ENCODE measurements at places on chromosomes 16 and 17.

- no peak for DNase-seq
Observed at GRCh38 chr16:14527411-14528044, 102.5 kb downstream of the PARN start.

GRCh38 chr17:44384823-44385286 is 4.6 kb downstream of the ITGA2B start:
- DNase-seq, result no peak

GRCh38 chr17:7932483-7932891 is 481 bp downstream of the CNTROB start:
- no peak for DNase-seq

DNA sequence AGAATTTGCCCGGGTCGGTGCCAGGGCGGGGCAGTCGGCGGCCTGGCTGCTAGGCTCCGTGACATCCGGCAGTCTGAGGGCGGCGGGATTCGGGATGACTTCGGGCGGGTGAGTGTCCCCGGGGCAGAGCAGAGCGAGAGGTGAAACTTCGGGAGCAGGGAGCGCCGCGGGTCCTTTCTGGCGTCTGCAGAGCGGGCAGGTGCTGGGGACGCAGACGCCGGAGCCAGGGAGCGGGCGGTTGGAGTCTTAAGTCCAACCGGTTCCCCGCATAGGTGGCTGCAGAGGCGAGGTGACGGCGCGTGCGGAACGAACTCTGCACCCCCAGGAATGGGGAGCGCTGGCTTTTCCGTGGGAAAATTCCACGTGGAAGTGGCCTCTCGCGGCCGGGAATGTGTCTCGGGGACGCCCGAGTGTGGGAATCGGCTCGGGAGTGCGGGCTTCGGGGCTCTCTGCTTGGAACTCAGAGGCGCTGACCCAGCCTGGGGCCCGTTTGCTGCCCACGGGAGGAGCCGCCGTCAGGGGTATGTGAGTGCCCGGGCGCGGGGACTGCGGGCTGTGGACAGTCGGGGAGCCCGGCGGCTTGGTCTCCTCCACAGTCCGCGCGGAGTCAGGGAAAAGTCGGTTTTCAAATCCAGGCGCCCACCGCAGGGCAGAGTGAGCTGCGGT is at the start of gene B4GALNT2:
Gene B4GALNT2 (plus strand): TSS at position 71 of the 666 bp plus-strand sequence. CDS start 24 bp downstream, at position 95.
- no peak for DNase-seq

DNA sequence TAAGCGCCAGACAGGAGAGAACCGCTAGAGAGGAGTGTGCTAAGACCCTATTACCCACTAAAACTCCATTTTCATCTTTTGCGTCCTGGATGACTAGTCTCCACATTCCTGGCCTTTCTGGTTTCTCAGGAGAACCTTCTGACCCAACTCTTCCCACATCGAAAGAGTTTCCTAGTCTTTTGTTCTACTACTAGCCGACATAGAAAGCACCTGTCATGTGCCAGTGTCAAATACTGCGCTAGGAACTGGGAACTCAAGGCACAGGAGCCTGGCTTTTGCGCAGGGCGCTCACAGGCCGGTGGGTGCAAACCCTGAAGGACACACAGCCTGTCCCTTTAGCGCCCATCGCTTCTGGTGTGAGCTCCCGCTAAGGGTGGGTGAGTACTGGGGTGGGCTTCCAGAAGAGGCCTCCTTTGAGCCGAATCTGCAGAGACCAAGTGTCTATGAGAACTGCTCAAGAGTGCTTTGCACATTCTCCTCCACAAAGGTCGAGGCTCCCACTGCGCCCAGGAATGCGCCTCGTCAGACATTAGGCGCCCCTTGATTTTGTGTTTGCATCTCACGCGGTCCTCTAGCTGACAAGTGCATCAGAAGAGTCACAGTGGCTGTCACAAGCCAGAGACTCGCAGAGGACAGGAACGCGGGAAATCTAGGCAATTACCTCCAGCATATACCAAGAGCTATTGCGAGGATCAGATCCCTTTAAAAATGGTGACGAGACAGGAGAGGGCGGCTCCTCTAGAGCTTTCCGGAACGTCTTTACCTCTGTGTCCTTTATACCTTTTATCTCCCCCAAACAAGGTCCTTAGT is 2.0 kb upstream of the PSMB3 start:
- DNase-seq, result no peak

DNA sequence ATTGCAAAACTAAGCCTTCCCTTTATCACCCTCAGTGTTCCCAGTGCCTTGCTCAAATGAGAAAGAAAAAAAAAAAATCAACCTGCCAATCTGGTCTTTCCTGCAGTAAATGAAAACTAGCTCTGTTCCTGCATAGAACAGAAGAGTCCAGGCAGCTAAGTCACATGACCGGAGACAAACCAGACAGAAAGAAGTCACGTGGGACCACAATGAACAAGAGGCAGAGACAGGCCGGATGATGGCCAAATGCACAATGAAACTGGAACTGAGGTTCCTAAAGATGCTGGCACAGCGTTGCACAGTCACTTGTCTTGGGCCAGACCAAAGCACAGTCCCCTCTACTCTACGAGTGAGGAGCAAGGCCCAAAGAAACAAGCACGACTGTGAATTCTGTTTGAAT is 172.5 kb downstream of the GRIN2A start:
- no peak for DNase-seq

DNA sequence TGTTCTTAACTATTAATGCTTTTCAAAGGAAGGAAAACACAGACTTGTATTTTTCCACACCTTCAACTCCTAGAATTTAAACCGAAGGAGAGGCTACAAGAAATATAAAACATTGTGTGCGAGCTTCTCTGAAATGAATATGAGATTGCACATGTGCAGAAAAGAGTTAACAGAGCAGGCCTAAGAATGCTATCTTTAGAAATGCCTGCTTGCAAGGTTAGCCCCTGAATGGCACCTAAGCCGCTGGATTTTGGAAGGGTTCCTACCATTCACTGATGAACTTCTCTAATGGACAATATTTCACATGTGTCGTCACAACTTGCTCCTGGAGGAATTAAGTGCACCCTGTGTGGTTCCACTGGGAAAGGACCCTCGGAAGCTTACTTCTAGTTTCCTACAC is 69.3 kb downstream of the FBXL20 start:
- DNase-seq, result no peak

- DNase-seq, result no peak
Observed at GRCh38 chr17:5571281-5571680, 13.0 kb downstream of the NLRP1 start.

DNA sequence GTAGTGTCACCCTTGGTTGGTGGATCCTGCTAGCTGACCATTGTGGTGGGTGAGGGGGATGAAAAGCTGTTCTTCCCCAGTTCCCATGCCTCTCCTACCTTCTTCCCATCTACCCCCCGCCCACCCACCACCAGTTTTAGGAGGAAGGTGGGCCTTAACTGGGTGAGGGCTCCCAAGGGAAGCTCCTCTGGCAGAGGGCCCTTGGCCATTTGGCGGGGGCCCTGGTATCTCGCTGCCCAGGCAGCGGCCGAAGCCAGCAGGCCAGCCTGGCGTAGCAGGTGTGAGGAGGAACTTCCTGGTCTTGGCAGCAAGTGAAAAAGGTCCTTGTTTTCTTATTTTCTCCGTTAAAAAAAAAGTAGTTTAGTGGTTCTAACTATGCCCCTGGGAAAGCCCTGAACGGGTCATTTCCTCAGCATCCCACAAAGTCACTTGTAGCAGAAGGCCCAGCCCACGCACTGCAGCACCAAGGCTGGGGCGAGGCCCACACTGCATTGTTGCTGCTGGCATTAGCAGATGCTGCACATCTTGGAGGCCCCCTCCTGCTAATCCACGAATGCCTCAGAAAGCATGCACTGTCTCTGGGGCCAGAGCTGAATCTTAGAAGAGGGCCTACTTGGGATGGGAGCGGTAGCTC is 72.5 kb downstream of the MPRIP start:
- DNase-seq, result no peak

DNA sequence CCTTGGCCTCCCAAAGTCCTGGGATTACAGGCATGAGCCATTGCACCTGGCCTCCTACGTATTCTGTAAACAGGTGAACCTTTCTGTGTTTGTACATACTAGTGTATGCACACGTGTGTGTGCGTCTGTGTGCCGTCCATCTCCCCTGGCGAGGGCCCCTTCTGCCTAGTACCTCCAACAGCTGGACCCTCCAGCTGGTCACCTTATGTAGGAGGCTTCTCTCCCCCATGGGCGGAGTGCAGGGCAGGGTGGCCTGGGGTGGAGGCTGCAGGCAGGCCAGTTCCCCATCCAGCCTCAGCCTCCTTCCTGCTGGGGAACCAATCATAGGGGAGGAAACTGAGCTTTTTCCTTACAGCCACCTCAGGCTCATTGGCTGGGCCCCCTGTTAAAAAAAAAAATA is 24.4 kb upstream of the DOC2B start:
- DNase-seq, result no peak

- no peak for DNase-seq
Observed at GRCh38 chr17:7285679-7286078, 4.2 kb downstream of the SLC2A4 start.

DNA sequence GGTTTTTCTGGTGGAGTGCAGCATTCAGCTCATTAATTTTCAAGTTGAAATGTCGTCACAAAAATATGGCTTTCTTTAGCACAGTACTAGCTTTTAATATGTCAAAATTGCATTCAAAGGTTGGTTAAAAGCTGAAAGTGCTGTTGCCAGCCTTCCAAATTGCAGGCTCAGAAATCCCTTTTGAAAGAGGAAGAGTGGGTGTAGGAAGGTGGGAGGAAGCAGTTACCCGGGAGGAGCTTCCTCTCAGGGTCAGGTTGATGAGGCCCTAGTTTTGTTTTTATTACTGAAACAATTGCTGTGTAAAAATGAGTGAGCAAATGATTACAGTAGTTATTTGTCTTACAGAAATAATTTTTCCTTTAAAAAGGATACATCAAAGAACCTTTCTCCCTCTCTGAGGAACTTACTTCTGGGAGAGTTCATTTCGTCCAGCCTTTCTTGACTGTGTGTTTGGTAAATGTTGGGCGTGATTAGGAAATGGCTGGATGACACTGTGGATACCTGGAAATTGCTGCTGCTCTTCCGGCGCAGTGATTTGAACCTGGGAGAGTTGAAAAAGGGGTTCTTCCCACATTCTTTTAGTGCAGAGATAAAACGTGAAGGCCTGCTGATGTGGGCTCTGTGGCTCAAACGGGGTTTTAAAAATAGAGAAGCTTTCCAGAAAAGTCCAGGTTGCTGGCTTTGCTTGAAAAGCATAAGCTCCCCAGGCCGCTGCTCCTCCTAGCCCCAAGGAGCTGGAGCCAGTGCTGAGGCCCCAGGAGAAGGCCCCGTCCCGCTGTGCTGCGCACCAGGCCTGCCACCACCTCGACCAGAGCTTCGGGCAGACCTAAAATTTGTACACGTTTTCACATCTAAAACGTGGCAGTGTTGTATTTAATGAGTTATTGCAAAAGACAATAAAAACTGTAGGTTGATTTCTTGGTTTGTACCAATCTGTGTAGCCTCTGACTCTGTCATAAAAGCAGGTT is 41.7 kb downstream of the SEC14L1 start:
- no peak for DNase-seq

DNA sequence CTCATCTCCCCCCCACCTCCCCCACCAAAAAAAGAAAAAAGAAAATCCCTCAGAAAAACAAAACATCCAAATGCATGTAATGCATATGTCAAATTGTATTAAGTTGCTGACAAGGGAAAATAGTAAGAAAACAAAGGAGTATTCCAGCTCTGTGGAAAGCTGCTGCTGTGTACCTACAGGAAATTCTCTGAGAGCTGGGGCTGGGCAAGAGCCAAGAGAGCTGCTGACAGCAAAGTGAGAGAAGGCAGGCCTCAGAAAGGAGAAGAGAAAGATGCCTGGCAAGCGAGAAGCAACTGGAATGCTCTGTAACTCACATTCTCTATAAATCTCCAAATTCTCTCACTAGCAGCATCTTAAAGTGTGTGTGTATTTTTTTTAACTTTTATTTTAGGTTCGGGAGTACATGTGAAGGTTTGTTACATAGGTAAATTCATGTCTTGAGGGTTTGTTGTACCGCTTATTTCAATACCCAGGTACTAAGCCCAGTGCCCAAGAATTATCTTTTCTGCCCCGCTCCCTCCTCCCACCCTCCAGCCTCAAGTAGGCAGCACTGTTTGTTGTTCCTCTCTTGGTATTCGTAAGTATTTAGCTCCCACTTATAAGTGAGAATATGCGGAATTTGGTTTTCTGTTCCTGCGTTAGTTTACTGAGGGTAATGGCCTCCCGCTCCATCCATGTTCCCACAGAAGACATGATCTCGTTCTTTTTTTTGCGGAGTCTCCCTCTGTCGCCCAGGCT is 24.4 kb downstream of the CNTROB start:
- no peak for DNase-seq

- no peak for DNase-seq
Observed at GRCh38 chr17:8475227-8475626, 39.5 kb downstream of the NDEL1 start.

- DNase-seq, result no peak
Observed at GRCh38 chr17:40563220-40564052, 1.8 kb downstream of the CCR7 start.

- no peak for DNase-seq
Observed at GRCh38 chr16:78325468-78326352, 226.3 kb downstream of the WWOX start.

DNA sequence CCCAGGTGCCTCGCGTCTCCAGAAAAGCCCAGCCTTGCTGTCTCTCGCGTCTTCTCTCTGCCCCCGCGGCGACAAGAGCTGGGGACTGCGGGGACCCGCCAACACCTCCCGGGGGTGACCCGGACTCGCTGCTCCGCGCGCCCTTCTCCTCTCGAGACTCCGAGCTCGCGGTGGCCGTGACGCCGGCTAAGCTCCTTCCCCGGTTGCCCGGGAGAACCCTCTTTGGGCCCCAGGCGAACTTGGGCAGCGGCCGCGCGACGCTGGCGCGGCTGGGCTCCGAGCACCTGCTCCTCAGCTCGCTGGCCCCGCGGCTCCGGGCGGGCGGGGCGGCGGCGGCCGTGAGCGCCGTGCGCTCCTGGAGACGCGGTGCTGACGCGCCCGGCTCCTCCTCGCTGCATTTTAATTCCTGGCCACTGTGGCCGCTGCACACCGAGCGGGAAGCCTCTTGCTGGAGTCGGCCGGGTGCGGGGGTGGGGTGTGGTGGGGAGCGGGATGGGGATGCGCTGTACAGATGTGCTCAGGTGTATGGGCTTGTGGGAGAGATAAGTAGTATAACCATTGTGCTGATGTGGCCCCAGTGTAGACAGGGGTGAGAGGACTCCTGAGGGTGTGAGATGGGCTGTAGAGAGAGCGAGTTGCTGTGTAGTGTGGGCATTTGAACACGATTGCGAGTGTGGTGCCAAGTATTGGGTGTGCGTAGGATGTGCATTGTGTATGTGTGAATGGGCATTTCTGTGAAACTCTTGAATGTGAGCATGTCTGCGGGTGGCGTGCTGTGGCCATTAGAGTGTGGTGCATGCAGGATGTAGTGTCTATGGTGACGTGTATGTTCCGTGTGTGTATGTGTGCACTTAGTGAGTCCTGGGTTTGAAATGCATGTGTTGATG is at the start of gene ASIC2:
Gene ASIC2 (minus strand): TSS at position 315 of the 887 bp plus-strand sequence.
- DNase-seq, result no peak

Data from NCI-H2107 (cell line).